ENCODE measurements at places on chromosomes 5 and 9. TPM values are rescaled to one million over a fixed set of nuclear protein-coding genes. Genes with fewer than 3 reads are reported as not detected.

The GAS1 gene
- 163 TPM for total RNA-seq

The CD14 gene
- 48.4 TPM for total RNA-seq

The GPR21 gene
- total RNA-seq: not detected

DNA sequence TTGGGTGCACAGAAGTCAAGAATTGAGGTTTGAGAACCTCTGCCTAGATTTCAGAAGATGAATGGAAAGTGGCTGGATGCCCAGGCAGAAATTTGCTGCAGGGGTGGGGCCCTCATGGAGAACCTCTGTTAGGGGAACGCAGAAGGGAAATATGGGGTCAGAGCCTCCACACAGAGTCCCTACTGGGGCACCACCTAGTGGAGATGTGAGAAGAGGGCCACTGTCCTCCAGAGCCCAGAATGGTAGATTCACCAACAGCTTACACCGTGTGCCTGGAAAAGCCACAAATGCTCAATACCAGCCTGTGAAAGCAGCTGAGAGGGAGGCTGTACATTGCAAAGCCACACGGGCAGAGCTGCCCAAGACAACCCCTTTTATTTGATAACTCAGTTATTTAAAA, 383.5 kb downstream of the TLE4 start:
- H3K36me3 ChIP-seq: no peaks in the 10 kb centered on the region
- DNase-seq: no peak
- no peak overlapping the region for H3K4me3 ChIP-seq
- H3K27me3 ChIP-seq: no peaks in the 10 kb centered on the region
- H3K4me1 ChIP-seq: no peaks in the 10 kb centered on the region

DNA sequence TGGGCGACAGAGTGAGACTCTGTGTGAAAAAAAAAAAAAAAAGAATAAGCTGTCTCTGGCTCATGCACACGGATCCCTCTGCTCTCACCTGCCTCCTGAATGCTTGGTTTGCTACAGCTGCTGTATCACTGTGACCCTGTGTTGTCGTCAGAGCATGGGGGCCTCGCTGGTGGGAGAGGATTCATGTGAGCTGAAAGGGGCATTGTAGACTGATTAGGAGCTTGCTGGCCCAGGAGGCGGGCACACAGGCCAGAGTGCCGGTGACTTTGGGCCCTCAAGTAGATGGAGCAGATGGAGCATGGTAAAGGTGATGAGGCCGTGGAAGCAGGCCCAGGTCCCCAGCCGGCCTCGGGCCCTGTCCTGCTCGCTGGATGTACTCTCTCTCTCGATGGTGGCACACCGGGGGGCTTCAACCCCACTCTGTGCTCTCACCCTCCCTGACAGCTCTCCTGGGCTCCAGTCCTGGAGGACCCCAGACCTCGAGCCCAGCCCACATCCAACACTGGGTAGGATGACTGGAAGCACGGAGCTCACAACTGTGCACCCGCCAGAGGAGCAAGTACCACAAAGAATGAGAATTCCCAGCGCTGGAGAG, 7.1 kb downstream of the FLT4 start:
- no peaks in the 10 kb centered on the region for H3K4me1 ChIP-seq
- no peak overlapping the region for H3K27ac ChIP-seq
- no peak overlapping the region for H3K4me3 ChIP-seq
- H3K27me3 ChIP-seq: no peaks in the 10 kb centered on the region
- no peaks in the 10 kb centered on the region for H3K36me3 ChIP-seq
- no peak for DNase-seq

GRCh38 chr5:176415240-176415951, 943 bp downstream of the CLTB start:
- peak overlapping the region; percentile 95 for H3K27ac ChIP-seq
- H3K4me1 ChIP-seq: peaks cover 61% of the 10 kb centered on the region
- DNase-seq: no peak
- no peaks in the 10 kb centered on the region for H3K36me3 ChIP-seq
- H3K4me3 ChIP-seq: peak overlapping the region; percentile 97
- no peaks in the 10 kb centered on the region for H3K27me3 ChIP-seq

GRCh38 chr5:121969660-121970295, 8.0 kb downstream of the SRFBP1 start:
- H3K4me1 ChIP-seq: peaks cover 27% of the 10 kb centered on the region
- H3K4me3 ChIP-seq: no peak overlapping the region
- peak overlapping the region; percentile 42 for H3K27ac ChIP-seq
- H3K36me3 ChIP-seq: no peaks in the 10 kb centered on the region

DNA sequence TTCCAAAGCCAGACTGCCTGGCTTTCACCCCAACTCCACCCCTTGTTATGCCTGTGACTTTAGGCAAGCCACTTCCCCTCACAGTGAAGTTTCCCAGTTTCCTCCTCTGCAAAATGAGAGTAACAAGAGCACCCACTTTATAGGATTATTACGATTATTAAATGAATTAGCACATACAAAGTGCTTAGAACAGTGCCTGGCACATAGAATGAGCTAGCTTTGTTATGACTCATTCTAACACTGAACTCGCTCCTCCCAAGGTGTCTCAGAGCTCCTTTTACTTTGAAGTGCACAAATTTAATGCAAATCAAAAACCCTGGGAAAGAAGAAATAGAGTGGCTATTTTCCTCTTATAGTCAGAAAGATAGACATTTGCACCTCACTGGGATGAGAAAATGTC, 34.3 kb downstream of the DNAH5 start:
- H3K27me3 ChIP-seq: no peaks in the 10 kb centered on the region
- H3K4me1 ChIP-seq: no peaks in the 10 kb centered on the region
- no peak for DNase-seq
- no peaks in the 10 kb centered on the region for H3K36me3 ChIP-seq

- H3K4me1 ChIP-seq: peaks cover 17% of the 10 kb centered on the region
- H3K27ac ChIP-seq: no peak overlapping the region
- DNase-seq: no peak
These were observed 483.4 kb downstream of the ZNF608 start for GRCh38 chr5:124262991-124263571.

- H3K27ac ChIP-seq: peak overlapping the region; percentile 43
- H3K36me3 ChIP-seq: no peaks in the 10 kb centered on the region
- H3K4me3 ChIP-seq: peak overlapping the region; percentile 63
- no peaks in the 10 kb centered on the region for H3K27me3 ChIP-seq
These were observed 769 bp upstream of the LYRM7 start for GRCh38 chr5:131169810-131170539.
